ENCODE measurements at places on chromosomes 5 and 9. TPM values are rescaled to one million over a fixed set of nuclear protein-coding genes. Genes with fewer than 3 reads are reported as not detected.

The FOXE1 gene
- not detected for polyA plus RNA-seq

The RPS23 gene
- polyA plus RNA-seq, result 3,959 TPM

The HEMGN gene
- polyA plus RNA-seq, result 5.4 TPM

The CCDC180 gene
- 19.0 TPM for polyA plus RNA-seq

The MEF2C gene
- 70.4 TPM for polyA plus RNA-seq

The TLX3 gene
- not detected for polyA plus RNA-seq

The NME5 gene
- polyA plus RNA-seq, result 11.5 TPM

The PTGDS gene
- polyA plus RNA-seq, result 66.2 TPM

- DNase-seq, result no peak
These were observed 4.9 kb upstream of the FRRS1L start for GRCh38 chr9:109171926-109172325.

GRCh38 chr9:111898331-111899096 is 1.9 kb downstream of the UGCG start:
- no peak for DNase-seq

DNA sequence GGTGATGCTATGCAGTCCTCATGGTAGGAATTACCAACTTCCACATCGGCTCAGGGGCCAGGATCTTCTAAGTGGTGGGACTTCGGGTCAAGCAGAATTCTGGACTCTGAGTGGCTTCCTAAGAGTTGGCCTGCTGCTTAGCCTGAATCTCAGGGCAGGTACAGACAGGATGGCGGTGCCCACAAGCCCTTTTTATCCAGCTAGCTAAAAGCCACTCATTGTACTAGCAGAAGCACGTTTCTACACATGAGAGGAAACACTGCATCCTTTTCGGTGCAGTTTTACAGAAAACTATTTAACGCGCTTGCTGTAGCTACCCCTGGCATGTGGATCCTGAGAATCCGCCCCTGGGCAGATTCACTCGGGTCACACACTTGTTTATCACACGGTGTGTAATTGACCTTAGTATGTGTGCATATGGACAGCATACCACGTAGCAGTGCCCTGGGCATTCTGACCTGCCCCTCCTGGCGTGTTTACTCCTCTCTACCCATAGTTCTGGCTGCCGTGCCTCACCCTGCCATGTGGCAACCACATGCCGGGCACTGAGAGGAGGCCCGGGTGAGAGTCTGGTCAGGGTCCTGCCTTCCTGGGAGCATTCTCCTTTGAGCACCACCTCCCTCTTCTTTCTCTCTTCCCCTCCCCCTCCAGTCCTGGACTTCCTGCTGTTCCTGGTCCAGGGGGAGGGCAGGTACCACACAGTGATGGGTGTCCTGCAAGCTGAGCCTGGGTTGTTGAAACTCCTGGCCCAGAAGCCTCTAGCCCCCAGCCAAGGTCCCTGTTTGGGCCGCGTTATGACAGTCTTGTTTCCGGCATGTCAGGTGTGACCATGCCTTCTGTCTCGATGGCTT is 65.9 kb downstream of the DAB2IP start:
- no peak for DNase-seq

- no peak for DNase-seq
These were observed 5.2 kb downstream of the LTC4S start for GRCh38 chr5:179798771-179799643.

DNA sequence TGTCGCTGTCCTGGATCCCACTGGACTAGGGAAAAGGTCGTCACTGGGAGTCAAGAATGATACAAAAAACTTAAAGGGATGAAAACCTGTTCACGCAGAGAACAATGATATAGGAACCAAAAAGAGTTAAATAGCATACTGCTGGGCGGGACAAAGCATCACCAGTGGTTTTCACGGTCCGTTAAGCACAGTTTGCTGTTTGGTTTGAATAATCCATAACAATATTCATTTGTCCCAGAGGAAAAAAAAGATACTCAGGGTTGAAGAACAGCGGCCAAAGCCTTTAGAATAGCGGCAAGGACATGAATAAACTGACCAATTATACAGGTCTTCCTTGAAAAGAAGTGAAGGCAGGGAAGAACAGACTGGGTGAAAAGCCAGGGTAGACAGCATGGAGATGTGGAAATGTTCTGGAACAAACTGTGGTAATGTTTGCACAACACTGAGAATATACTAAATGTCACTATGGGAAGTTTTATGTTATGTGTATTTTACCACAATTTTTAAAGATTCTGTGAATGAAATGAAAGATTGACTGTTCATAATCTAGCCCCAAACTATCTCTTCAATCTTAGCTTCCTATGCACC is 60.8 kb downstream of the MTMR12 start:
- no peak for DNase-seq

DNA sequence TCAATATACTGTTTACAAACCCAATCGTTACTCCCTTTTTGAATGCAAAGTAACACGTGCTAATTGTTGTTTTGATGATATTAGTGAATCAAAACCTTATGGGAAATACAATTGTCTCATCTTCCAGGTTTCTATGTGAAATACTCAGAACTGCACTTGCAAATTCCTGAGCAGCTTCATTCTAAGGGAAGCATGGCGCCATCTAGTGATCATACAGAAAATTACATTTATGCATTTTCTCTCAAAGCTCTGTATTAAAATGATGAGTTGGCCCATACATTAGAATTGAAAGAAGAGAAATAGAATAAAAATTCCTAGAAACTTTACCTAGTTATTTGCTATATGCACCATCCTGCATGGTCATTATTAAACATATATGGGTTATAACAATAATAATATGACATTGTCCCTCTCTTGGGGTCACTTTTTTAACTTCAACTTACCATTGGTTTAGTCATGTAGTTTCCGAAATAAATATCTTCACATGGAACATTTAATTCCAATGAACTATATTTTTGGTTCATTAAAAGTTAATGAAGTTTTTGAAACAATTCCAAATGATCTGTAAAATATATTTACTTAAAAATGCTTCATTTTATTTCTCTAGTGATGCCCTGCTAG is 220.0 kb downstream of the PDE4D start:
- DNase-seq, result peak; percentile 59

- DNase-seq, result no peak
These were observed 11.9 kb upstream of the GALNT10 start for GRCh38 chr5:154178661-154179060.

DNA sequence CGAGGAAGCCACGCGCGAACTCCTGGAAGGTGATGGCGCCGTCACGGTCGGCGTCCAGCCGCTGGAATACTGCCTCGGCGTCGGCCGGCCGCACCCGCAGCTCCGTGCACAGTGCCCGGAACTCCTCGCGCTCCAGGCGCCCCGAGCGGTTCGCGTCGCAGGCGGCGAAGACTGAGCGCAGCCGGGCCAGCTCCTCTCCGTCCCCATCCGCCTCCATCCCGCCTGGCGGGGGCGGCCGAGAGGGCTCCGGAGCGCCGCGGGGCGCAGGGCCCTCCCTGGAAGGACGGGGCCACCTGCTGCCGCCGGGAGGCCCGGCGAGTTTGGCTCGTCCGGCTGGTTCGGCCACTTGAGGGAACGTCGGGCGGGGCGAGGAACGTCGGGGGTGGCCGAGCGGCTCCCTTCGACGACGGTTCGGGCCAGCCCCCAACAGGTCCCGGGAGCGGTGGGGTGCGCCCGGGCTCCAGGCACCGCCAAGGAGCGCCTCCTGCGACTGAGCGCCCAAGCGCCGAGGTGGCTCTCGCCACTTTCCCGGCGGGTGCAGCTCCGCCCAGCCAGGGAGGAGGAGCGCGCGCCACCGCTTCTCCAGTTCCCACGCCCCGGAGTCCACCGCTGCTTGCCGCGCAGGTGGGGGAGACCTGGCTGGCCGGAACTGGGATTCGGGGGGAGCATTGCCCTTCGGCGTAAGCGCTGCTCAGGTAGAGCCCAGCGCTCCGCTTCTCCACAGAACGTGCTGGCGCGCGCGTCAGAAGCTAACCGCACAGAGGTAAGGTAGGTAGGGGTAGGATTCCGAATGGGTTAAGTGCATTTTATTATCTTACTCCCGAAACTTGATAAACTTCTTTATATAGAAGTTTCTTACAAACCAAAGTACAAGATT is at the start of gene RASEF:
RASEF (minus strand) TSS at position 492 of the 877 bp plus-strand sequence; CDS start at position 217, 275 bp downstream.
- DNase-seq, result peak; percentile 73

GRCh38 chr5:149054416-149054815 is 8.4 kb downstream of the SH3TC2 start:
- DNase-seq, result no peak
